ENCODE measurements at places on chromosomes 2 and 18.

GRCh38 chr2:44315945-44316344 lies 40.7 kb downstream of the SLC3A1 start:
- DNase-seq, result no peak

GRCh38 chr18:25284281-25284680 lies 67.7 kb downstream of the ZNF521 start:
- DNase-seq, result no peak

GRCh38 chr18:34864836-34865497 lies 154.9 kb downstream of the DTNA start:
- no peak for DNase-seq

DNA sequence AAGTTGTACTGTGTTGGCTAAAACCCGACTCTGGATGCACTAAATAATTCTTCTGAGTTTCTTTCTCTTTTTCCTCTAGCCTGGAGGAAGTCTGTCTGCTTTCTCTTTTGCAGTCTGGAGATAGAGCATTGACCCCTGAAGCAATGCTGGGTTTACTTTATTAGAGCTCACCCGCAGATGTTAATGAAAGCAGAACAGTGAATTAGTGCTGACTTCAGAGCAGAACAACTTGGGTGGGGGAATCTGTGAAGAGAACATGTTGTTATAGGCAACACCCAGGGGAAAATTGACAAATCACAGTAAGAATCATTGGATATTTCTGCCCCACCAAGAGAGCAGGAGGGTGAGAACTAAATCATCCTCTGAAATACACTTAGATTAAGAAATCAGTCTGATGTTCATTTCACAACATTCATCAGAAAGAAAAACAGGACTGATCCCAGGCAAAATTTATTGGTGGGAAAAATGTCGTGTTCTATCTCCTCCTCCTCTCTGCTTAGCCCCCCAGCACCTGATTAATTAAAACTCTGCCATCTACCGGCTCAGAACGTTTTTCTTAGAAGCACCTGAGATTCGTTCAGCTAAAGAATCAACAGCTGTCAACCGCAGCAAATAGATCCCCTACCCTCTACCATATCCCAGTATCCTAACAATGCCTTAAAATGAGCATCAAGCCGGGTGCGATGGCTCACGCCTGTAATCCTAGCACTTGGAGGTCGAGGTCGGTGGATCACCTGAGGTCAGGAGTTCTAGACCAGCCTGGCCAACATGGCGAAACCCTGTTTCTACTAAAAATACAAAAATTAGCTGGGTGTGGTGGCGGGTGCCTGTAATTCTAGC lies 165.1 kb downstream of the FMNL2 start:
- no peak for DNase-seq

- DNase-seq, result no peak
Measured at GRCh38 chr2:71941726-71942525, 205.7 kb downstream of the CYP26B1 start.

GRCh38 chr18:44033144-44033701 lies 647.5 kb upstream of the SETBP1 start:
- no peak for DNase-seq

- no peak for DNase-seq
Measured at GRCh38 chr2:101734505-101735165, 37.1 kb downstream of the MAP4K4 start.

GRCh38 chr2:151922845-151923666 lies 94.8 kb upstream of the ARL5A start:
- no peak for DNase-seq

DNA sequence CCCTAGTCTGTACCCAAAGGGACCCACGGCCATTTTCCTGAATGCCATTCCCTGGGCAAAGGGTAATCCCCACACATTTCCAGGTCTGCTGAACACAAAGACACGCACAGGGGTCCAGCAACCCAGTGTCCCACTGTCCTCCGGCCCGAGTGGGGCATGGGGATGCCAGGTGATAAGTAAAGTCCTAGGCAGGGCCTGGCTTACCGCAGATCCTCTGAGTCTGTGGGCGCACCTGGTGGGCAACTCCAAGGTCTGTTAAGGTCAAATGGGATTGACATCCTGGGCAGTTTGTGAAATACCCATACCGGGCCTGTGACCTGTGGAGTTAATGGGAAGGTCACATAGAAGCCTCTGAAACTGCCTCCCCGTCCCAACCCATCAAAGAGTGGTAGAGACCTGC lies 116.1 kb downstream of the EIPR1 start:
- DNase-seq, result no peak

GRCh38 chr2:191103774-191104173 lies 47.0 kb downstream of the STAT4 start:
- no peak for DNase-seq

GRCh38 chr2:15825276-15825980 lies 114.9 kb upstream of the MYCN start:
- DNase-seq, result no peak

DNA sequence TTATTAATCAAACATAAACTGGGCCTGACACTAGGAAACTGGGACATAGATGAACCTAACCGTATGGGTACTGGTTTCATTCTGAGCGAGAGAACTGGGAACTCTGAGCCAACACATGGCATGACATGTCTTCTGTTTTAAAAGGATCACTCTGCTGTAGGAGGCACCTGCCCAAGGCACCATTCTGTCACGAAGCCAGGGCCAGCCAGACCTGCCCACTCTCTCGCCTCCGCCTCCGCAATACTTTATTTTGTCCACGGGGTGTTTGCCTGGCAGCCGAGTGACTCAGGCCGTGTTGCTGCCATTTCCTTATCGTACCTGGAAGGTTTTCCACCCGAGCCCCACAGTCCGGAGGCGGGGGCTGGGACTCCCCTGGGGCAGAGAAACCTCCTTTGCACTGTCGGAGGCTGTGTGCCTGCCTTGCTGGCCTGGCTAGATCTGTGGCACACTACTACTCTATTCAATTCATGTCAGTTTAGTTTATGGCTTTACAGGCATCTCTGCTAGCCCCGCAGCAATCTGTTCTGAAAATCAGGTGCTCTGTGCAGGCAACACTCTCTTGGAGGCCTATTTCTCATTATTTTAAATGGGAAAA lies 120.4 kb upstream of the ACKR3 start:
- no peak for DNase-seq

DNA sequence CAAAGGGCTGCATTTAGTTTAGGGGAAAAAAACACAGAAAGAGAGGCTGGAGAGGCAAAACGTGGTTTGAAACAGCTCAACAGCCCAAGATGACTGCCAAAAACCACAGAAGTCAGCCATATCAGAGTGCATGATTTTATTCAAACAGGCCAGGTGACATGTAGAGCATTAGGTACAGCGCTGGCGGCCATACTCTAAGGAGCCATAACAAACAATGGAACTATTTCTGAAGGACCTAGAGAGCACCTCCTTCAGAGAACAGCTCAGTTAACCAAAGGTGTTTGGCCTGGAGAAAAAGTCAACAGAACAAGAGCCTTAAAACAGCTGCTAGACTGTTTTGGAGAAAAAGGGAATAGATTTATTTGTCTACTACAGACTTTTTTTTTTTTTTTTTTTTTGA lies 2.6 kb downstream of the THADA start:
- no peak for DNase-seq
